ENCODE measurements at places on chromosomes 7 and 10.

- DNase-seq = peak; percentile 50
These were observed 243.1 kb upstream of the AOAH start for GRCh38 chr7:36967387-36967786.

DNA sequence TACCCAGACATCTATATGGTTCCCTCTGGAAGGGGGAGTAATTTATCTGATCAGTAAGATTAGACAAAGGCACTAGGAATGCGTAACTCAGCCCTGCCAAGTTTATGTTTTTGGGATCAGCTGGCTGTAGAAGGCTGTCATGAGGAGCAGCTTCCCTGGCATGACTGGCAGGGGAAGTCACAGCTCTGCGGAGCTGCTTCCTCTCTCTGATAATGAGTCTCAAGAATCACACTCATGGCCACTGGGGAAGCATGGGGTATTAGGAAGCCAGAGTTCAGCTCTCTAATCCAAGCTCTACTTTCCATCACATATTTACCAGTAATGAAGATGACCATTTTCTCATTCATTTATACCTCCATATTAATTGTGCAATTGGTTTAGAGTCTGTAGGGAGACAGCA is 758.9 kb downstream of the GRM8 start:
- no peak for DNase-seq

GRCh38 chr10:99532687-99533495 is at the start of gene NKX2-3:
TSS of gene NKX2-3 (plus strand) at chr10:99532942. CDS start at chr10:99533132, 190 bp downstream.
- peak; percentile 70 for DNase-seq

DNA sequence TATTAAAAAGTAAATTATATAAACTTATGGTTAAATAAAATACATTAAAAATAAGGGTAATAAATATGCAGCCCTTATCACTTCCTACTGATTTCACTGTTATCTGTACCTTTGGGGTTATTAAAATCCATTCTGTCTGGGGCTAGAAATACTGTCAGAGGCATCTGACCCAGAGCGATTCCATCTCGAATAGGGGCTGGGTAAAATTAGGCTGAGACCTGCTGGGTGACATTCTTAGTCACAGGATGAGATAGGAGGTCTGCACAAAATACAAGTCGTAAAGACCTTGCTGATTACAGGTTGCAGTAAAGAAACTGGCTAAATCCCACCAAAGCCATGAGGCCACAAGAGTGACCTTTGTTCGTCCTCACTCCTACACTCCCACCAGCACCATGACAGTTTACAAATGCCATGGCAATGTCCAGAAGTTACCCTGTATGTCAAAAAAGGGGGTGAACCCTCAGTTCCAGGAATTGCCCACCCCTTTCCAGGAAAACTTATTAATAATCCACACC is 77.6 kb downstream of the COBL start:
- DNase-seq = no peak

- DNase-seq = no peak
These were observed 312.9 kb downstream of the RNLS start for GRCh38 chr10:88270061-88270808.

- no peak for DNase-seq
These were observed 234.6 kb downstream of the DIP2C start for GRCh38 chr10:454860-455259.

GRCh38 chr7:97075928-97076327 is 41.6 kb upstream of the SDHAF3 start:
- no peak for DNase-seq

- DNase-seq = no peak
These were observed 846.7 kb upstream of the COBL start for GRCh38 chr7:52163311-52163710.

DNA sequence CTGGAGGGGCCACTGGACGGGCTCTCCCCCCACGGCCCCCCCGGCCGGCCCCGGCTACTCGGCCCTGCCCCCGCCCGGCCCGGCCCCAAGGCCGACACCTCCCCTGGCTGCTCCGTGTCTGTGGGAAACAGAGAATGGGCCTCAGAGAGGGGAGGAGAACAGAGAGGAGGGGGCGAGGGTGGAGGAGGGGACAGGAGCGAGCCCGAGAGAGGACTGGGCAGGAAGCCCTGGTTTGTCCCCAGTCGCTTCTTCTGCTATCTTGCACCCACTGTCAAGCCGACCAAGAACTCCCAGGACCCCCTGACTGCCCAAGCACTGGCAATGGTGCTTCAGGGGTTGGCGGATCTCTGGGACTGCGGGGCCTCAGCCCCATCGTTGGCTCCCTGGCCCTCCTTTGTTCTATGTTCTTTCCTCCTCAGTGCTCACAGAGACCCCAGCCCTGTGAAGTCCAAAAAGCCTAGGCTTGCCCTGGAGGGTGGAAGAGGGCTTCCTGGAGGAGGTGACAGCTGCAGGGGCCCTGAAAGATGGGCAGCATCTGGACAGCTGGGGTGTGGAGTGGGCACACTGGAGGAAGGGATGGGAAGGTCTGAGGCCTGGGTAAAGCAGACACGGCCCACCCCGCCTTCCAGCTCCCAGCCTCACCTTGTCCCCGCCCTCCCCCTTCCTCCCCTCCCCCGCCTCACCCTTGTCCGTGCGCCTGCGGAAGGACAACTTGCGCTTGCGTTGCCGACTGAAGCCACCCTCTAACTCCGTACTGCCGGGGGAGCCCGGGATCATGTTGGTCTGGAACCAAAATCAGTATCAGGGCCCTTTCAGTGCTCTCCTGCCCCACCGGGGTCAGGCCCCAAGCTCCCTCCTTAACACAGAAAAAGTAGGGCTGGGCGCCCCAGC is 30.1 kb downstream of the KCNH2 start:
- no peak for DNase-seq

DNA sequence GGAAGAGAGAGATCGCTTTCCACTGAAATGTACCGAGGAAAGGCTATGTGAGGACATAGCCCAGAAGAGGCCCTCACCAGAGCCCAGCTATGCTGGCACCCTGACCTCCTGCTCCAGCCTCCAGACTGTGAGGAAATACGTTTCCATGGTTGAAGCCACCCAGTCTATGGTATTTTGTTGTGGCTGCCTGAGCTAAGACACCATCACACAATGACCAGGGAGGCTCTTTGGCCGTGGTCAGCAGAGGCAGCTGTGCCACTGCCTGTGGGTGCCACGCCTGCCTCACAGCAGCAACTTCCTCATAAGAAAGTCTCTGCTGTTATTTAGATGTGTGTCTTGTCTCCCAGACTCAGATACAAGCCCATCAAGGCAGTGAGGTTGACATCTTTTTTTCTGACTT is 182.7 kb upstream of the PLXNA4 start:
- no peak for DNase-seq

- peak; percentile 58 for DNase-seq
These were observed 57.0 kb downstream of the PHTF2 start for GRCh38 chr7:77855371-77856083.

DNA sequence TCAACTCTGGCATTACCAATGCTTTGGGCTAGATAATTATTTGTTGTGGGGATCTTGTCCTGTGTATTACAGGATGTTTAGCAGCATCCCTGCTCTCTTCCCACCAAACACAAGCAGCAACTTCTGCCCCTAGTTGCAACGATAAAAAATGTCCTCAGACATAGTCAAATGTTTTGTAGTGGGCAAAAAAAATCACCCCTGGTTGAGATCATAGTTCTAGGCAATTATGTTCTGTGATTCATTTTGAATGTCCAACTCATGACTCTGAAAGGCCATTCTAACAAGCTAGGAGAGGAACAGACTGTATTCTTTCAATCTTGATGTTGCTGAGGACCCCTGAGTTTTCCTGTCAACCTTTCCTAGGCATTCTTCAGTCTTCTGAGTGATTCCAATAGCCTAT is 79.5 kb downstream of the RTKN2 start:
- no peak for DNase-seq
